K562 (cell line): ENCODE measurements at places on chromosomes 12 and 14. TPM values are rescaled to one million over a fixed set of nuclear protein-coding genes. Genes with fewer than 3 reads are reported as not detected.

DNA sequence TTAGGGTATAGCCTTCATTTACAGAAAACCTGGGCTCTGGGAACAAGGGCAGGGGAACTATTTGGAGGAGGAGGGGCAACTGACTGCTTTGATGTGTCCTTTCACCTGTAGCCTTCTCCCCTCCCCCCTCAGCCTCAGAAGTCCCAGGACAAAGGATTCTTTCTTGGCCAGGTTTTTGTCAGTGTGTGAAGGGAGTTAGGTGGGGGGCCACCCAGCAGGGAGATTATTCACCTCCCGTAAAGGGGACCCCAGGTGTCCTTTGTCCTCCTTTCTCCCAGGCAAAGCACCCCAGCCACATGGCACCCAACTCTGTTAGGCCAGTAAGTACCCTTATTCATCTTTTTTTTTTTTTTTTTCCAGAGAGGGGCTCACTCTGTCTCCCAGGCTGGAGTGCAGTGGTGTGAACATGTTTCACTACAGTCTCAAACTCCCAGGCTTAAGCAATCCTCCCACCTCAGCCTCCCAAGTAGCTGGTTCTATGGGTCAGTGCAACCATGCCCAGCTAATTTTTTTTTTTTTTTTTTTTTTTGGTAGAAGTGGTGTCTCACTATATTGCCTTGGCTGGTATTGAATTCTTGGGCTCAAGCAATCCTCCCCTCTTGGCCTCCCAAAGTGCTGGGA, 723 bp upstream of the NFE2 start:
- H3K27me3 ChIP-seq, result no peaks in the 10 kb centered on the region
- peaks cover 31% of the 10 kb centered on the region for H3K36me3 ChIP-seq
- no peak for DNase-seq
- H3K4me3 ChIP-seq, result peak overlapping the region; percentile 78
- H3K4me1 ChIP-seq, result peaks cover 29% of the 10 kb centered on the region
- peak overlapping the region; percentile 88 for H3K27ac ChIP-seq

GRCh38 chr14:22448905-22449599, 140.0 kb downstream of the DAD1 start:
- H3K4me3 ChIP-seq, result no peak overlapping the region
- no peak for DNase-seq
- H3K36me3 ChIP-seq, result no peaks in the 10 kb centered on the region
- no peak overlapping the region for H3K27ac ChIP-seq

GRCh38 chr14:104678346-104678745, 11.1 kb upstream of the INF2 start:
- DNase-seq, result peak; percentile 62
- peak overlapping the region; percentile 94 for H3K27ac ChIP-seq
- H3K27me3 ChIP-seq, result no peaks in the 10 kb centered on the region
- peak overlapping the region; percentile 35 for H3K4me3 ChIP-seq

DNA sequence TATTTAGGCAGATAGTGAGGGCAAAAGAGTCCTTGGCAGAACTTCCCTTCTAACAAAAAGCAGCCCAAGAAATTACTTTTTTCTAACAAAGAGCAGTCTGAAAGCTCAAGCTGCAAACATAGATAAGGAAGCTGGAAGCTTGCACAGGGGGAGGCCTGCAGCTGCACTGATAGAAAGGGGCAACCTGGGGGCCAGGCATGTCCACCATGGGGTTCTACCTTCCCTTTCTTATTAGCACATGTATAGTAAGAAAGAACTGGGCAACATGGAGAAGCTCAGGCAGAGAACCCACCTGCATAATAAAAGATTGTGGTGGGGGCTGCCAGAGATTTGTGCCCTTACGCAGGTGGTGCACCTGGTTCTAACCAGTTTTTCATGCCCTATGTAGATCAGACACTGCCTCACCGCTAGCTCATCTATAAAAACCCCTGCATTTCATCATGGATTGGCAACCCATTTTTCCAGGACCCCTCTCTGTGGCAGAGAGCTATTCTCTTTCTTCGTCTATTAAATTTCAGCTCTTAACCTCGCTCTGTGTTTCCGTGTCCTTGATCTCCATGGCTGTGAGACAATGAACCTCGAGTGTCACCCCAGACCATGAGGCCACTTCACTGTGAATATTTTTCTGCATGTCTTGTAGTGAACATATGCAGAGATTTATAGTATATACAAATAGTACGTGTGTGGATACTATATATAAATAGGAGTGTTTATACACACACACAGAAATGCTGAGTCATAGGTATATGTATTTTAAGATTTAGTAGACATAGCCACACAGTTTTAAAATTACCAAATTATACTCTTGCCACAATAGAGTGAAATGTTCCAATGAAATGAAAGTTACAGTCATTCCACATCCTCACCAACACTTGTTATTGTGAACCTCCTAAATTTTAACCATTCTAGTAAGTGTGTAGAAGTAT, 53.0 kb downstream of the PEX5 start:
- peak overlapping the region; percentile 49; the same call in 1 of the 3 replicates for H3K27ac ChIP-seq
- DNase-seq, result peak; percentile 84
- H3K27me3 ChIP-seq, result no peaks in the 10 kb centered on the region
- no peaks in the 10 kb centered on the region; the same call in 1 of the 2 replicates for H3K4me1 ChIP-seq
- H3K36me3 ChIP-seq, result no peaks in the 10 kb centered on the region

GRCh38 chr14:77212097-77212870, 30.7 kb downstream of the TMEM63C start:
- H3K27ac ChIP-seq, result no peak overlapping the region
- no peaks in the 10 kb centered on the region; the same call in 2 of the 3 replicates for H3K27me3 ChIP-seq
- H3K36me3 ChIP-seq, result no peaks in the 10 kb centered on the region
- H3K4me1 ChIP-seq, result no peaks in the 10 kb centered on the region
- no peak overlapping the region for H3K4me3 ChIP-seq
- DNase-seq, result no peak

GRCh38 chr12:66942741-66943465, 264.0 kb upstream of the GRIP1 start:
- H3K4me1 ChIP-seq, result no peaks in the 10 kb centered on the region
- H3K27me3 ChIP-seq, result no peaks in the 10 kb centered on the region
- H3K4me3 ChIP-seq, result no peak overlapping the region

DNA sequence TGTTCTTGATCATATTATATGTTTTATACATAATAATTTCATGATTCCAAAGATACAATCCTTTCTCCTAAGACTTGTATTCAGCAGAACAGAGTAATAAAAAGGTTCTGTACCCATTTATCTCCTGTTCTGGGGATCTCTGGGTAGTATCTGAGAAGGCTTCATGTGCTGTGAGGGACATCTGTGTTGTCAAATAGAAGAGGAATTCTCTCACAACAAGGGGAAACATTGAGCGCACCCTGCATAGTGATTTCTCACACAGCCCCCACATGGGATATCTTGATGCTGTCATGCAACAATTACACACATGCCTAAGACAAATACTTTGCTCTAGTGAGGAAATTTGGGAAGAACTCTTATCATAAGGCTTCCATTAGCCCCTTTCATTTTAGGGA, 101.8 kb upstream of the ATF1 start:
- no peak for DNase-seq
- no peak overlapping the region for H3K27ac ChIP-seq
- H3K36me3 ChIP-seq, result peaks cover 8% of the 10 kb centered on the region
- H3K4me3 ChIP-seq, result no peak overlapping the region
- H3K4me1 ChIP-seq, result no peaks in the 10 kb centered on the region

DNA sequence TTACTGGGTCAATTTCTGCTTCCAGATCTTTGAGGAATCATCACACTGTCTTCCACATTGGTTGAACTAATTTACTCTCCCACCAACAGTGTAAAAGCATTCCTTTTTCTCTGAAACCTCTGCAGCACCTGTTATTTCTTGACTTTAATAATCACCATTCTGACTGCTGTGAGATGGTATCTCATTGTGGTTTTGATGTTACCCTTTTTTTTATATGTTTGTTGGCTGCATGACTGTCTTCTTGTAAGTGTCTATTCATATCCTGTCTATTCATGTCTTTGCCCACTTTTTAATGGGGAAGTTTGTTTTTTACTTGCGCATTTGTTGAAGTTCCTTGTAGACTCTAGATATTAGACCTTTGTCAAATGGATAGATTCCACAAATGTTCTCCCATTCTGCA, 324.9 kb downstream of the NAV3 start:
- no peak for DNase-seq
- no peak overlapping the region for H3K27ac ChIP-seq
- H3K4me3 ChIP-seq, result no peak overlapping the region

DNA sequence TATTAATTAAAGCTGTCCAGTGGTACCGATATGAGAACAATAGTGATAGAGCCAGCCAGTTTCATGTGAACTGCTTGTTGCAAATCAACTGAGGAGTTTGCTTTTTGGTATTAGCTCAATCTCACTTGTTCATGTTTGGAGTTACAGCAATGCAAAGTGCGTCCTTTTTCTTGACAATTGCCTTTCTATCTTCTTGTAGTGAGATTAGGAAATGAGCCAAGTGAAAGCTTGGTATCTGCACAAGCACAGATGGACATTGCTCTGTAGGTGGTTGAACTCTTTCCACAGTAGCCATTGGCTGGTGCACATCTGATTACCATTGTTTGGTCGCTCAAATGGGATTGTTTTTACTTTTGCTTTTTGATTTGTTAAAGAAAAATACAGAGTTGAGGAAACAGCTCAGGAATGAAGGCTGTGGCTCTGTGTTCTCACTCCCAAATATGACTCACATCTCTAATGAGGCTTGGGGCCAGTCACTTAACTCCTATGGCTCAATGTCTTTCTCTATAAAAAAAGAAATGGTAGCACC, 241.4 kb downstream of the BMP4 start:
- no peak overlapping the region for H3K4me3 ChIP-seq
- H3K27ac ChIP-seq, result no peak overlapping the region
- H3K36me3 ChIP-seq, result no peaks in the 10 kb centered on the region
- H3K4me1 ChIP-seq, result no peaks in the 10 kb centered on the region
- DNase-seq, result no peak
- H3K27me3 ChIP-seq, result no peaks in the 10 kb centered on the region

- no peak for DNase-seq
- H3K27me3 ChIP-seq, result no peaks in the 10 kb centered on the region
- H3K4me1 ChIP-seq, result no peaks in the 10 kb centered on the region
Measured at GRCh38 chr12:3043406-3043805, 33.8 kb upstream of the TSPAN9 start.

- no peaks in the 10 kb centered on the region for H3K27me3 ChIP-seq
- no peaks in the 10 kb centered on the region for H3K4me1 ChIP-seq
- DNase-seq, result no peak
- H3K36me3 ChIP-seq, result no peaks in the 10 kb centered on the region
Measured at GRCh38 chr14:38339696-38340095, 83.8 kb upstream of the CLEC14A start.

DNA sequence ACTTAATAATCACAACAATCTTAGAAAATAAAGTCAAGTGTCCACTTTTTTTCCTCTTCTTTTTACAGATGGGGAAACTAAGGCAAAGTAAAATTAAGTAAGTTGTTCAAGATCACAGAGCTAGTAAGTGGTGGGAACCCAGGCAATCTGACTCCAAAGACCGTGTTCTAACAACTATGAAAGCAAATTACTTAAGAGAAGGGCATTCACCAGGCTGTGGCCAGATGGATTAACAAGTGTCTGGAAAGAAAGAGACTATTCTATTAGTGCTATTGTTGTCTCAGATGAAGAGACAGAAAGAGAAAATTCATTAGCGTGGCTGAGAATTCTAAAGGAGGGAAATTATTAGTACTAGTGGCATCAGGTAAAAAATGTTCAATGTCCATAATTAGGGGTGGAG, 48.5 kb downstream of the FGD6 start:
- H3K27ac ChIP-seq, result peak overlapping the region; percentile 42; the same call in 1 of the 3 replicates
- H3K27me3 ChIP-seq, result no peaks in the 10 kb centered on the region
- H3K4me3 ChIP-seq, result no peak overlapping the region

DNA sequence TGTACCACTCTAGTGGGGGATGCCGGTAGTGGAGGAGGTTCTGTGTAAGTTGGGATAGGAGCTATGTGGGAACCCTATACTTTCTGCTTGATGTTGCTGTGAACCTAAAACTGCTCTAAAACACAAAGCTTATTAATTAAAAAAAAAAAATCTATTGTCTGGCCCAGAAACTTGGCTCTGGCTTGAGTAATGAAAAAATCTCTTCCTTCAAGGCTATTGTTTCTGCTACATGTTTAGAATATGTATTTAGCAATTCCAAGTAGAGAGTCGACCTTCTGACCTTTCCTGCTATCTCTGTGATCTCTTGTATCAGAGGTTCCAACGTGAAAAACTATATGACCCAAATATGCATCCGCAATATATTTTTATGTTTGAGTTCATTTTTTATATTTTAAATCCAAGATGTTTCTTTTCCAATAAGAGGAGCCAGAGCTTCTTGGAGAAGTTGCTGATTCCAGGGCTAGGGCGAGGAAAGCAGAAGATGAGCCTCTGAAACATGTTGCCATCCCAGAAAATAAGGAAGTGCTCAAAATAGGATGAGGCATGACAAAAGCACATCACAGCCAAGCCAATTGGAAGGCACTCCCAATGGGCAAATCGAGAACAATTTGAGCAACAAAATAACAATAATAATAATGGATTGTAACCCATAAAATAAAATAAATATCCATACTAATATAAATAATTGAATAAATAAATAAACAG, 184.6 kb upstream of the TMEM260 start:
- no peaks in the 10 kb centered on the region for H3K36me3 ChIP-seq
- H3K27ac ChIP-seq, result no peak overlapping the region
- no peaks in the 10 kb centered on the region for H3K27me3 ChIP-seq
- no peak overlapping the region for H3K4me3 ChIP-seq

AREL1 gene
- polyA plus RNA-seq, result 13.1 and 16.5 TPM in 2 replicates

KCNC2 gene
- not detected in 2 replicates for polyA plus RNA-seq

LRRC9 gene
- not detected in 2 replicates for polyA plus RNA-seq

LHX5 gene
- 0.08 TPM in 1 of 2 replicates, not detected in the other for polyA plus RNA-seq

PPFIA2 gene
- not detected in 2 replicates for polyA plus RNA-seq
